ENCODE measurements at places on chromosomes 5 and 9.
A peak's percentile ranks its signal among the peaks of the same experiment; 100 is the strongest.

DNA sequence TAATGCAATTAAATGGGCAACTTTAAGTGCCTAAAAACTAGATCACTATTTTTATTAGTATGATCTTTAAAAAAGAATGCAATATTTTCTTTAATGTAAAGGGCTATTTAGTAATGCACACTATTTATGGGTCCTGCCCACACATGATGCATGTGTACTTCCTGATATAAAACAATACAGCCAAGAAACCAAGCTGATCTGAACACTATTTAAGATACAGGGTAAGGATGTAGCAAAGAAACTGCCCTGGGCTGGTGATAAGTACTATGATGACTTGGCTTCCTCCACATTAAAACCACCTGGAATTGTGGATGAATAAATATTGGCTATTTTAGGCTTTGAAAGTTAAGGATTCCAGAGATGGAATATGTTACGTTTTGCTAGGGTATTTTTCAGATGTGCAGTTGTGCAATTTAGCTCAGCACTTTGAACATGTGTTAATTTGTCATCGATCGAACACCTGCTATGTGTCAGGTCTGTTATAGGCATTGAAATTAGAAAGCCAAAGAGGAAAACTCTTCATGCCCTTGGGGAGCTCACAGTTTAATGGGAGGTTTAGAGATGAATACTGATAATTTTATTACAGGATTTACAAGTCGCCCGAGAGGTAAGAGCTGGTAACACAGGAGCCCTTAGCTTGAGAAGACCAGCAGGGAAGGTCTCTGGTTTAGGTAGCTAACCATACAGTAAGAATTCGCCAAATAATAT is 276.7 kb downstream of the PLK2 start:
- no peak for ATAC-seq

- ATAC-seq, result no peak
Observed at GRCh38 chr9:115291841-115292240, 173.9 kb upstream of the TNC start.

GRCh38 chr5:141804475-141804874 is 73.7 kb downstream of the PCDH1 start:
- ATAC-seq, result no peak

DNA sequence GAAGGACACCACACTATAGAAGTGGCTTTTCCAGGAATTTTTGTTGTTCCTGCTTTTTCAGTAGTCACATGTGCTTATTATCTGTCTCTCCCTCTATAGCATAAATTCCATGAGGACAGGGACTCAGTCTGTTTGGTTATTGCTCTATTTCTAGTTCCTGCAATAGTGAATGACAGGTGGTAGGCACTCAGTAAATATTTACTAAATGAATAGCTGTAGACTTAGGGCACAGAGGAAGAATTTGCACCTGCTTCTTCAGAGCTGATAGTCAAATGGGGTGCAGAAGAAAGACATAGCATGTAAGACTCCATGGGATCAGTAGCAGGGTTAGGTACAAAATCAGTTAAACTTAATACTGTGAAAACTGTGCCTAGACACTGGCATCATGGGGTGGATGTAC is 580.2 kb downstream of the CCDC171 start:
- ATAC-seq, result no peak

- no peak for ATAC-seq
Observed at GRCh38 chr9:98162613-98163012, 29.8 kb downstream of the CORO2A start.

DNA sequence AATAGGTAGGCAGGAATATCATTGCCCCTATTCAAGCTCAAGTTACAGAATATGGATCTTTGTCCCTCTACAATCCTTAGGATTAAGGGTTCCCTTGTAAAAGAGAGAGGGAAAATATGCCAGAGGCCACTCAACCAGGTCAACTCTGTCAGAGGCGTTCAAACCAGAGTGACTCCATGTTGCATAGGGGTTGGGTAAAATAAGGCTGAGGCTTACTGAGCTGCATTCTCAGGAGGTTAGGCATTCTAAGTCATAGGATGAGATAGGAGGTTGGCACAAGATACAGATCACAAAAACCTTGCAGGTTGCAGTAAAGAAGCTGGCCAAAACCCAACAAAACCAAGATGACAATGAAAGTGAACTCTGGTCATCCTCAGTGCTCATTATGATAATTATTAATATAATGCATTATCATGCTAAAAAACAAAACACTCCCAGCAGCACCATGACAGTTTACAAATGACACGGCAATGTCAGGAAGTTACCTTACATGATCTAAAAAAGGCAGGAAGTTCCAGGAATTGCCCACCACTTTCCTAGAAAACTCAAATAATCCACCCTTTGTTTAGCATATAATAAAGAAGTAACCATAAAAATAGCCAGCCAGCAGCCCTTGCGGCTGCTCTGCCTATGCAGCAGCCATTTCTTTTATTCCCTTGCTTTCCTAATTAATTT is 64.8 kb downstream of the ERP44 start:
- peak; percentile 12 for ATAC-seq

DNA sequence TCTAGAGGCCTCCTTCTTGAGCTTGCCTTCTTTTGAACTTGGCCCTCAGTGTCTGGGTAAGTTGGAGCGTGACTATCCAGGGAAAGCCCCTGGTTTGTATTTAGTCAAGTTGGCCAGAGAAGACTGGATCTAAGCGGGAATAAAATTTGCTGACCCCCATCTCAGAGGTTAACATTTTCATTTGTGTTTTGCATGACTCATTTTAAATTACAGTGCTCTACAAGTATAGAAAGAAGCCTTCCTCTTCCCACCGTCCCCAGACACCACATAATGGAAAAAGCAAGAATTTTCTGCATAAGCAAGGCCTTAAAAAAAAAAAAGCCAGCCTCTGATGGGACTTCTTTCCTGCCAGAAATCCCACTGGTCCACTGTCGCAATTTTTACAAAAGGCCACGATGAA is 27.2 kb downstream of the PIK3R1 start:
- no peak for ATAC-seq

DNA sequence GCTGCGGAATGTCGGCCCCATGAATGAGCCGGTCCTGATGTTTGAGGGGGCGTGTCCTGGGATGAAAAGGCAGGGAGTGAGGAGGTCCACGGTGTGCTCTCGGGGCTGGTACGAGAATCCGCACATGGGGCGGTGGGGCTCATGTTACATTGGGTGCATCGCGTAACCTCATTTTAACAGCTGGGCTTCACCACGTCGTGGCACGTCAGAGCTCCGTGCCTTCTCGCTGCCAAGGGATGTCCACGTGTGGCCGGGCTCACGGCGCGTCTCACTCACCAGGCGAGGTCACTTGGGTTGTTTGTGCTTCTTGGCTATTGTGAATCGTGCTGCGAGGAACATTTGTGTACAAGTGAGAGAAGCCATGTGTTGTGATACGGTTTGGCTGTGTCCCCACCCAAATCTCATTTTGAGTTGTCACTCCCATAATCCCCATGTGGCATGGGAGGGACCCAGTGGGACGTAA is 29.1 kb upstream of the IRX4 start:
- no peak for ATAC-seq

- ATAC-seq, result peak; percentile 88
Observed at GRCh38 chr5:142481410-142481809, 156.6 kb upstream of the SPRY4 start.

GRCh38 chr9:117340422-117340821 is 74.4 kb downstream of the ASTN2 start:
- no peak for ATAC-seq

GRCh38 chr9:113985968-113986585 is 92.0 kb downstream of the AMBP start:
- no peak for ATAC-seq

DNA sequence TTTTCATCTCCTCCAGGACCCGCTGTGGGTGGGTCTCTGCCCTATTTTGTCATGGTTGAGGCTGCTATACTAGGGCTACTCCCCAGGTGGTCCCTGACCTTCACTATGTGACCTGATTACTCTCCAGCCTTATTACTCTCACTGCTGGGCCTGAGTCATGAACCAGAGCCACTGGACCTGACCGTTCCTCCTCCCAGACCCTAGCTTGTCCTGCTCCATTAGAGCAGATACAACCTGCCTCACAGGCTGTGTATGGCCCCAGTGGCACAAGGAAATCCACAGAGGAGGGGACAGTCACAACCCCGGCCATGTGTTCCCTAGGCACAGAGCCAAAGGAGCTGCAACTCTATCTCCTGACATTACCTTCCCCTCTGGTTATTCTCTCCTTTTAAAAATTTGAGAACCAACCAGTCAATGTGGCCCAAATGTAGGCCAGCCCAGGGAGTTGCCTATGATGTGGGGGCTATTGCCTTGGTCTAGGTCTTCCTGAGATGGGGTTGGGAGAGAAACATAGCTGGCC is 96.0 kb upstream of the FSTL4 start:
- ATAC-seq, result no peak

GRCh38 chr5:108747774-108748400 is at the start of gene FER:
TSS of gene FER (plus strand) at chr5:108747897. CDS start at chr5:108798183, 50,286 bp downstream.
- ATAC-seq, result peak; percentile 55

DNA sequence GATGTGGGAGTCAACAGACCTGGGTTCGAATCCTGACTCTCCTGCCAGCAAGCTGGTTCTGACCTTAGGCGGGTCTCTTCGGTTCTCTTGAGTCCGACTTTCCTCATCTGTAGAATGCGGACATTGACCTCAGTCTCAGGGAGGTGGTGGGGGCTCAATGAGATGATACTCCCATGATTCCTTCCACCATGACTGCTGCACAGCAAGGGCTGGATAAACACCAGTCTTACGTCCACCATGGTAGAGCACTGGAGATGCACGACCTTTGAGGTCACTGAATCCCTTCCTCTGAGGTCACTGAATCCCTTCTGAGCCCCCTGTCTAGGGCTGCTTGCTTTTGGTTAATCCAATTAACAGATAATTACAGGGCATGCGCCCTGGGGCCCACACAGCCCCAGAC is 12.5 kb upstream of the SMIM23 start:
- no peak for ATAC-seq

DNA sequence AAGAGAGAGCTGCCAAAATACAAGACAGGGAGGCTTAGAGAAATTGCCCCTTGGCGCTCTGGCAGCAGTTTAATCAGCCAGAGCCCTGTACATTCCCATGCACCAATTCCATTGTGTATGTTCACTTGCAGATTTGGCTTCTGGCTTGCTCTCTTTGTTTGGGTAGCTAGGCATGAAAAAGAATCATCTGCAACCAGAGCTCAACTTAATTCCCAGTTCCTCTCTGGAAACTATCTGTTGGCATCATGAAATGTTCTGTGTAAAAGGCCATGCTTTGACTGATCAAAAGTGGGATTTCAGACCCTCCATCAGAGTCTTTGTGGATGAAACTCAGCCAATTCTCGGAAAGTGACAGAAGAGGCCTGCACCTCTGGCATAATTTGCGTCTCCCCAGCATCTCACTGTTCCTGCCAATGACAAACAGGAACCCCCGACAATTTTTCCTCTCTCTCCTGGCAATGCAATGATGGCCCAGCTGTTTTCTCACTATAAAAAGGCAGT is 53.8 kb upstream of the RAD23B start:
- no peak for ATAC-seq

DNA sequence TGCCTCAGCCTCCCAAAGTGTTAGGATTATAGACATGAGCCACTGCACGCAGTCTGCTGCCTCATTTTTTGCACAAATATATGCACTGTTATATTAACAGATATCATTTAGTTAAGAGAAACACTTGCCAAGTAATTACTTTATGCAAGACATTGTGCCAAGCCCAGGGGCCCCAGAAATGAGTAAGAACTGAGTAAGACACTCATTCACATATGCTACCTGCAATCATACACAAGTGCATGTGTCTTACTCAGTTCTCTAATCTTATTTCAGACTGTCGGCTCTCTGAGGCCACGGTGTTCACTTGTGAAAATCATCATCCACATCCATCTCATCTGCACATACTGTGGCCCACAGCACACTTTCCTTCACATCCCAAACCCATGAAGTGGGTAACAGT is 16.0 kb downstream of the TRAF1 start:
- peak; percentile 78 for ATAC-seq

- ATAC-seq, result no peak
Observed at GRCh38 chr9:98057138-98057799, 737 bp downstream of the NANS start.

GRCh38 chr9:89864257-89864656 is 259.4 kb downstream of the GADD45G start:
- no peak for ATAC-seq

DNA sequence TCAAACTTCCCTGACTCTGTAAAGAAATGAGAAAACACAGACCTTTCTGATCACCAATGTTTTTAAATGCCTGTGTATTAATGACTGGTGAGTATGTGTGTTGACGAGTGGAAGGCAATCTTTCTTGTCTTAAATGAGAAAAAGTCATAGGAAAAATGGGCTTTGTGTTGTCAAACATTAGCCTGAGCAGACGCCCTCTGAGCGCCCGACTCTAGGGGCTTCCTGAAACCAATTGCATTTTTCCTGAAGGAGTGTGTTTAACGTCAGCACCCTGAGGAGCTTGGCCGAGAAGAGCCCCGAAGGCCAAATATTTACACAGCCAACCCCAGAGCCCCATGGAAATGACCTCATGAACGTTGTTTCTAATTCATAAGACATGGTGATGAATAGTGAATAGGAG is 154.3 kb downstream of the PHF2 start:
- ATAC-seq, result no peak

GRCh38 chr9:112348257-112349007 is 15.0 kb upstream of the PTBP3 start:
- peak; percentile 87 for ATAC-seq

- ATAC-seq, result no peak
Observed at GRCh38 chr5:107319901-107320300, 350.8 kb downstream of the EFNA5 start.

DNA sequence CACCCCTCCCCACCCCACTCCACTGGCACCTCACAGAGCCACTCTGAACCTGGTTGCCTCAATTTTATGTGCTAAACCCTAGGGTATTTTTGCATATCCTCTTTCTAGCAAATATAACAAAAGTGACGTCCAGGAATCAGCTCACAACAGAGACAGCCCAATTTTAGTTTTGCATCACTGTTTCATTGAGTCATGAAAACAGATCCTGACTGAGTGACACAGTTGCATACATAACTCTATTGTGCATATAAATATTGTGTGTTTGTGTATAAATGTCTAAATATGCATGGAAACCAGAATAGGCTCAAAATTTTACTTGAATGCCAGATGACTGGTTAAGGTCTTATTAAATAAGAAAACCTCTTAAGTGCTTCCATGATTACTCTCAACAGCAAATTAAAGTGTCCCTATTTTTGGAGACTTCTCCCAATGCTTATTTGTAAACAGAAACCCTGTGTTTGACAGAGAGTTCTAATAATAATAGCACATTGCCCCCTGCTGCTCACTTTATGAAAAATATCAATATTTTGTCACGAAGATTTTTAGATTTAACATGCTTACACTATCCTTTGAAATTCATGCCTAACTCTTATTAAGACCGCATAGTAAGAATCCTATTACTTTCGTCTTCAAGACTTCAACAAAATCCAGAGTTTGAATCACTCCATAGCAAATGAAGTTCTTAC is 75.5 kb upstream of the PRRC1 start:
- ATAC-seq, result no peak

GRCh38 chr9:78292716-78293497 is 4.0 kb upstream of the PSAT1 start:
- no peak for ATAC-seq

DNA sequence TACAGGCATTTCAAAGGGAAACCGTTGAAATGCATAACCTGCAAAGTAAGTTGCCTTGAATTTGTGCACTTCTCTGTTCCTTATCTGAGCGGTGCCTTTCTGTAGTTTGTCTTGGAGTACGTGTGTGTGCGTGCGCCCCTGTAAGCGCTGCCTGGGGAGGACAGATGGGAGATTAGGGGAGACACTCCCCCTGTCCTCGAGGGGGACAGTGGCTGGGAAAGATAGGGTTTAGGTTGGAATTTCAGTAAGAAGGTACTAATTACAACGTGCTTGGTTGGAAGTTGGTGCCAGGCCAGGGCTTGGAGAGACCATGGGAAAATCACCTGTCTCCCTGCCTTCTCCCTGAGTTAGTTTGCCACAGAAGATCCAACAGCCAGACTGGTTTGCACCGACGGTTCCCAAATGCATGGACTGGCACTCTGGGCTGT is 73.2 kb downstream of the PIK3R1 start:
- peak; percentile 9 for ATAC-seq
